Stimulated activated CD4-positive, alpha-beta T cell treated with anti-CD3 and anti-CD28 coated beads, Interleukin-2, amount 100 ng/mL, for 4 hours (primary cell): ENCODE measurements at places on chromosomes 16 and 17.
A peak's percentile ranks its signal among the peaks of the same experiment; 100 is the strongest.

- DNase-seq = no peak
Observed at GRCh38 chr17:49762151-49762941, 1.6 kb downstream of the FAM117A start.

- no peak for DNase-seq
Observed at GRCh38 chr17:1934901-1935300, 90.2 kb downstream of the RTN4RL1 start.

- no peak for DNase-seq
Observed at GRCh38 chr17:49955157-49955556, 13.8 kb upstream of the DLX4 start.

DNA sequence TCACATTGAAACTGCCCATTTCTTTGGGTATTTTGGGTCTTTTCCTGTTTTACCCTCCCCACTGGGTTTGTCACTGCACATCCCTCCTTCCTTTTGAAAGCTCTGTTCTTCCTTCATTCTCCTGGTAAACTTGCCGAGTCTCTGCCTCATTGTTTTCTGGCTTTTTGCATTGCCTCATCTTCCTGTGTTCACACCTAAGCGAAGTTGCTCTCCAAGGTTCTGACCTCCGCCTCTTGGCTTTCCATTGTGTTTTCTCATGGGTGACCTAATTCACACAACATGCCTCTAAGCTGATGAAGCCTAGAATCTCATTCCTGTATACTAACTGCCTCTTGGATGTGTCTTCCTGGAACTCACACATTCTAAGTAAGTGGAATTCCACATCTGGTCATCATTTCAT is 1096.1 kb upstream of the EEF2KMT start:
- DNase-seq = no peak

GRCh38 chr17:19911033-19911432 is 43.3 kb upstream of the ULK2 start:
- DNase-seq = no peak

DNA sequence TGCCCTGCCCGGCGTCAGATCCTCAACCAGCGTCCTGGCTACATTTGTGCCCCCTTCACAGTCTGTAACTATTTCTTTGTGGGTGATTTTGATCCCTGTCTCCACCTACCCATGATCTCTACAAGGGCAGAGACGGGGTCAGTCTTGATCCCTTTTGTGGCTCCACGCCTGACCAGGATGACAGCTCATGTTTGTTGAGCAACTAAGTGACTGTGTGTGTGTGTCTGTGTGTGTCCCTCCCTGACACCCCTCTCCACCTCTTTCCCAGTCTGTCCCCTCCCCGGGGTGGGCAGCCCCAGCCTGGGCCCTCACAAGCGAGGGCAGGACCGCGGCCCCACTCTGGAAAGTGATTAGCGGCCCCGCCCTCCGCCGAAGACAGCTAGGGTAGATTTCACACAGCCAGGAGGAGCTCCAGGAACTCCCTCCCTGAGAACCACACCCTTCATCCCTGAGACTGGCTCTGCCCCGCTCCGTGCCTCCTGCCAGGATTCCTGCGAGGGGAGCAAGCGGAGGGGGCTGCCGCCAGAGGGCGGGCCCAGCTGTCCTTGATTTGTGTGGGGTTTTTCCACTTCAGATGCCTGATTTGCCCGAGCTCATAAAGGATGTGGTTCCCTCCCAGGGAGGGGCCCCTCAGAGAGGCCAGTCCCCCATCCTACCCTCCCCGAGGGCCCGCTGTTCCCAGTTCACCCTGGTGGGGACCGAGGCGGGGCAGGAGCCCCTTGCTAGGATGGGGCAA is 5.3 kb upstream of the HS3ST6 start:
- no peak for DNase-seq

DNA sequence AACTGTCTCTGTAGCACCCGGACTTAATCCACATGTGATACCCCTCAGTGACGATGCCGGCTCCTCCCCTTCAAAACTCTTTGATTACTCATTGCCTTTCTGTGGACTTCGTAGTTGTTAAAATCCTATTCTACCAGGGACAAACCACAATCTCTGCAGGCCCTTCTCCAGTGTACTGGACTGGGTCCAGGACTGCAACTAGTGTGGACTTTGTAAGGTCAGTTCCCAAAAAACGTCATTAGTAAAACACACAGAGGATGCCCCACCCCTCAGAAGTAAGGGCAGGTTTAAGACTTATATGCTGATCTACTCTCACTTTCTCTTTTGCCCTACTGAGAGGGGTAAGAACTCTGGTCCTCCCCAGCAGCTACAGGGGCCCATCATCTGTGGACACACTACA is 10.5 kb upstream of the NUDT7 start:
- DNase-seq = no peak

- DNase-seq = peak; percentile 12
Observed at GRCh38 chr17:2222901-2223616, 80.5 kb downstream of the SMG6 start.
